A549 treated with CORT108297 at 1 μM for 4 hours (cell line): ENCODE measurements at places on chromosomes 16 and 17. TPM values are rescaled to one million over a fixed set of nuclear protein-coding genes. Genes with fewer than 3 reads are reported as not detected.

The PRKCA gene
- 30.8 to 47.1 TPM (median 39.5 TPM) in 5 replicates for total RNA-seq

The AKTIP gene
- total RNA-seq: 20.0 to 24.6 TPM (median 22.3 TPM) in 5 replicates

The SNAI3 gene
- 0.14 to 0.28 TPM (median 0.16 TPM) in 5 replicates for total RNA-seq

The GP1BA gene
- not detected in 5 replicates for total RNA-seq

The PLK1 gene
- total RNA-seq: 150 to 186 TPM (median 167 TPM) in 5 replicates

The MOSMO gene
- total RNA-seq: 8.0 to 11.5 TPM (median 10.5 TPM) in 5 replicates

The PDILT gene
- not detected in 5 replicates for total RNA-seq

The SGCA gene
- total RNA-seq: 1.3 to 2.5 TPM (median 1.9 TPM) in 5 replicates

The OR3A3 gene
- not detected in 5 replicates for total RNA-seq

The DRC3 gene
- 2.2 to 3.2 TPM (median 3.0 TPM) in 5 replicates for total RNA-seq

The TBC1D3C gene
- not detected in 5 replicates for total RNA-seq

The EFCAB13 gene
- total RNA-seq: 1.8 to 2.5 TPM (median 2.1 TPM) in 5 replicates

The KRTAP1-1 gene
- total RNA-seq: not detected in 5 replicates

The OR1A1 gene
- not detected in 5 replicates for total RNA-seq

The C16orf92 gene
- total RNA-seq: not detected in 5 replicates

The CCNF gene
- 19.6 to 24.6 TPM (median 23.6 TPM) in 5 replicates for total RNA-seq

The TBC1D3H gene
- not detected in 5 replicates for total RNA-seq

The GRIN2A gene
- total RNA-seq: not detected in 5 replicates

The TIMM22 gene
- 25.2 to 30.5 TPM (median 29.3 TPM) in 5 replicates for total RNA-seq

The SLC35G6 gene
- not detected in 5 replicates for total RNA-seq

The NTN1 gene
- total RNA-seq: 0.38 to 0.61 TPM (median 0.53 TPM) in 5 replicates

The TVP23A gene
- 0.05 to 0.15 TPM (median 0.11 TPM) in 5 replicates for total RNA-seq

The PITPNM3 gene
- 1.4 to 2.7 TPM (median 2.0 TPM) in 5 replicates for total RNA-seq

The BRCA1 gene
- 20.3 to 28.5 TPM (median 26.2 TPM) in 5 replicates for total RNA-seq

The KRT16 gene
- total RNA-seq: 0.40 to 0.85 TPM (median 0.64 TPM) in 5 replicates

The RTN4RL1 gene
- 2.8 to 4.0 TPM (median 3.4 TPM) in 5 replicates for total RNA-seq
